ENCODE measurements at places on chromosomes 6 and 20.
A peak's percentile ranks its signal among the peaks of the same experiment; 100 is the strongest.

DNA sequence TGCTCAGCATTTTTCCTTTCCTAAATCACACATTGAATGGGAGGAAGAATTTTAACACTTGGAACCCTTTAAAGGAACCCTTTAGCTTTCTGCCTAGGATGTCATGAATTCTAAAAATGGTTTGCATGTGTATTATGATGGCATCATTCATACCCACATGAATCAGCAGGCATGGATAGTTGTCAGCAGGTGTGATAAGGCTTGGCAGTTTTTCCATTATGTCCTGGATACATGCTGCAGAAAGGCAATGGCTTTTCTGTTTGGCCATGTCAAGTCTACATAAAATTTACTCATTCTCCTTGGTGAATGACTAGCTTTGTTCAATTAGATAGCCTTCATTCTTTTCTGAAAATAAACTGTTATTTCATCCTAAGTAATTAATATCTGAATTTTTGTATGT, 353.7 kb downstream of the GRIK2 start:
- DNase-seq: no peak

DNA sequence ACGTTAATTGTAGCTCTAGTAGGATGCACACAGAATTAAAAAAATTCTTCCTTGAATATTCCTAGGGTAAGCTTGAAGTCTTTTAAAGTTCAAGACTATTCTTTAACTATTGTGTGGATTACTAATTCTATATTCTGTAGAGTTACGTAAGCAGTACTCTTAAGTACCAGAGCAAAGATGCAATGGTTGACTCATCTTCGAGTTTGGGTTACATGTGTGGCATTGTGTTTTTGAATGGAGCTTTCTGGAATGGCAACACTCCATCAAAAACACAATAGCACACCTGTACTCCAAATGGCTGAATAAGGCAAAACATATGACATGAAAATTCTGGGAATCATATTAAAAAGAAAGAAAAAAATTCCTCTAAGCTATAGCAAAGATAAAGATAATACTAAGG, 33.5 kb upstream of the CEP162 start:
- no peak for DNase-seq

DNA sequence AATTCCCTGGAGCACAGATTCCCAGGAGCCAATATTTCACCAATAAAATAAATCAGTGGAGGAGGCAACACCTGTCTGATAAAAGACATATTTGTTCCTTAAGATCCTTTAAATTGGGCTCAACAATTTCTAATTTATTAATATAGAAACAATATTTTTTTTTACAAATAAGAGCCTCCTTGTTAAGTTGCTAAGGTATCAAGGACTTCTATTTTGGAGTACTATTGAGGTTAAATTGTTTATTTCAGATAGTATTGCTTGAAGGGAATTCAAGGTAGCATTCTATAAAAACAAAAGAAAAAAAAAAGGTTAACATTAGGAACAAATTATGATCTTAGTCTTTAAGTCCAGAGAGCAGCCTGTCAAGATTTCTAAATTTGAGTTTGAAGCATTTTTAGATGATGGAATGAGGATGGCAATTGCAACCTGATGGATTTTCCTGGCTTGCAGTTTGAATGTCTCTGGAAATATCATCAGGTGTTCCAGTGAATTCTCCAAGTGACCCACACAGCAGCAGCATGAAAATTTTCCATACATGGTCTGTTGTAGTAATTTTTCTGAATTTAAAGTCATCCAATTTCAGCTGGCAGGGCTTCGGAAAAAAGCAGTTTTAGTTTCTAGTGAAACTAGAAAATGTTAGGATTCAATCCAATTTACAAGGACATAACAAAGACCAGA, 19.3 kb upstream of the NCR2 start:
- DNase-seq: no peak

DNA sequence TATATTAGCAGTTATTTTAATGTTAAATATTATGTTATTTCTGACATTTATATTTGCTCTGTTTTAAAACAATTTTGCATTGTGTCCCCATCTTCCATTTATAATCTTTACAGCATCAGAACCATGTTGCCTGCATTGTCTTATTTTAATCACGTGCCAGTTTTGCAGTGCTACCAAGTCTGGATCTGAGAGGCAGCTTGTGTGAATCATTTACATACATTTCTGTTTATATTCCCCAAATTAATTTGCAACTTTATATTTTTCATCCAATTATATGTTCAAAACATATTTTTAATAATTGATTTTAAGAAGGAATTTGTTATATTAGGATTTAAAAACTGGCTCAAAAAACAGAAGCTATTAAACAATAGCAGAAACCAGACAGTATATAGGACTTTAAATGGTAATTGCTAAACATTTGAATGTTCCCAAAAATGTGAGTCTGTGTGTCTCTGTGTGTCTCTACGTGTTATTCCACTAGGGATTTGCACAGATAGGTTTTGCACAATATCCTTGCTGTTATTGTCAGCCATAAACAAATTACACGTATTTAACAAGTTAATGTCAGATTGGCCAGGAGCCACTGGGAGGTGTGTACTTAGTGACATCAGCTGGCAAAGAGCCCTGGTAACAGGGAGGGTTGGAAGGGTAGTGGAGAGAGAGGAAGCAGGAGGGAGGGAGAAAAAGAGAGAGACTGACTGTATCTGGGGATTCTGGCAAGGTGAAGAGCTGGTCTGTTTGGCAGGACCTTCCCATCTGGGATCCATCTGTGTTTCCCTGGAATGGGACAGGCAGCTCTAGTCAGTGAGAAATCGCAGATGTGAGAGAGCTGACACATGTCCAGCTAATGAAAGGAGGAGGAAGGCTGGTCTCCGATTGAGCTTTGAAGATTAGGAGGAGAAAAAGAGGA, 72.1 kb downstream of the CBFA2T2 start:
- peak; percentile 56 for DNase-seq

- peak; percentile 51 for DNase-seq
Observed at GRCh38 chr20:51563486-51564332, 21.2 kb upstream of the NFATC2 start.

DNA sequence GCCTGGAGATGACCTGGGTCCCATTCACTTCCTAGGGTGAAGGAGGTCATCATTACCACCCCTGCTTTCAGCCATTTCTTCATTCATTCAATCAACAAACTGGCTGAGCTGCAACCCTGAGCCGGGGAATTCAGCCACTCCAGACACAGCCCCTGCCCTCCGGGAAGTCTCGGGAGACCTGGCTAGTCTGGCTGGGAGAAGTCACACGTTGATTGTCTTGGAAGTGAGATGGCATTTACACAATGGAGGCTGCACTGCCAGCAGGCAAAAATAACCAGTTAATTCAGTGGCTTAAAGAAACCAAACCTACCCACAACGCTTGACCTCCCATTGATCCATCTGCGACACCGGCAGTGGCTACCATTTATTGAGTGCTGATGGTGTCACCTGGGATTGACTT, 2.0 kb upstream of the PMEPA1 start:
- DNase-seq: no peak

GRCh38 chr20:33099843-33100538, 20.5 kb downstream of the BPIFB4 start:
- no peak for DNase-seq

- no peak for DNase-seq
Observed at GRCh38 chr20:37534401-37535157, 6.9 kb upstream of the BLCAP start.

DNA sequence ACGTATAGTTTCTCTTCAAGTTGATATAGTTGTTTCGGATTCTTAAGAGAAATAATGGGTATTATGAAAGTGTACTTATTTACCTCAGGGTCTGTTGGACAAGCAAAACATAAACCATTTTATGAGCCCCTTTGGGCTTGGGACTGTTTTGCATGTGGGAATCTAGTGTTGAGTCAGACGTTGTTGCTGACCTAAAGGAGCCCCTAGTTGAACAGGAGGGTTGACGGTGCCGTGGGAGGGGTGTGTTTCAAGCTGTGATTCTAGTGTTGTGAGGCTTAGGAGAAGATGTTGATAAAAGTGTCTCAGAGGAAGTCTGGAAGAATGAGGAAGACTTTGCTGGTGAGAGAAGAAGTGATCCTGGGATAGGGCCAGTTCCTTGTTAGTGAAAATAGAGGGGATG, 140.0 kb downstream of the ARID1B start:
- no peak for DNase-seq

DNA sequence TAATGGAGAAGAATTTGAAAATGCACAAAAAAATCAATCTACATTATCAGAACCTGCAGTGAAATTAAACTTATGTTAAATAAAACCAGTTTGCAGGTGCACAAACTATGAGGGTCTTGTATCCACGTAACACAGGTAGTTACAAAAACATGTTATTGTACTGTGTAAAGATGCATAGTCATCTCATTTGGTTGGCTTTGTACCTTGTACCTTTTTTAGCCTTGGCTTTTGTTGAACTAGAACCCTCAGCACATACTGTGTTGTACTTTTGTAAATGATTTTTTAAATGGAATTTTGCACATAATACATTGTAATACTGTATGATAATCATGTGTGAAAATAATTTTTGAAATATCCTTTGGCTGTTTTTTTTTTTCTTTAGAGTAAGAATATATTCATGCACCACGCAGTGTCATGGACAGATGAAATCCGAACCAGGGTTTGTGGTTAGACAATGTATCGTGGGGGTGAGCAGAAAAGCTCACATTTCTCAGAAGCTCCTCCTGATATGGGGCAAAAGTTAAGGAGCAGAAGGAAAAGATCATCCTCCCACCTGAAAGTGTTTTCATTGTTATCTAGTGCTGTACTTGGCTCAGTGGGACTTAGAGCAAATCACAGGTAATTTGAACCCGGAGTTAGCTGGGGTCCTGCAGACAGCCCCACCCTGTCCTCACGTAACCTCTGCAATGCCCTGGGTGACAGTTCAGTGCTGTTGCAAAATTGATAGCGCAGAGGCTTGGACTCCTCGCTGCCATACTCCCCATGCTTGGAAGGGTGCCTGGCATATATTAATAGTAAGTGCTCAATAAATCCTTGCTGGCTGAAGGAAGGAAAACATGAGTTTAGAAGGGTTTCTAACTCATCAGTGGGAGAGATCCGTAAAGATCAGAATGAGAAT, 14.8 kb upstream of the NAA20 start:
- DNase-seq: no peak

- no peak for DNase-seq
Observed at GRCh38 chr6:126795161-126795560, 323.3 kb upstream of the RSPO3 start.

GRCh38 chr6:6661191-6661590, 72.7 kb downstream of the LY86 start:
- DNase-seq: no peak

DNA sequence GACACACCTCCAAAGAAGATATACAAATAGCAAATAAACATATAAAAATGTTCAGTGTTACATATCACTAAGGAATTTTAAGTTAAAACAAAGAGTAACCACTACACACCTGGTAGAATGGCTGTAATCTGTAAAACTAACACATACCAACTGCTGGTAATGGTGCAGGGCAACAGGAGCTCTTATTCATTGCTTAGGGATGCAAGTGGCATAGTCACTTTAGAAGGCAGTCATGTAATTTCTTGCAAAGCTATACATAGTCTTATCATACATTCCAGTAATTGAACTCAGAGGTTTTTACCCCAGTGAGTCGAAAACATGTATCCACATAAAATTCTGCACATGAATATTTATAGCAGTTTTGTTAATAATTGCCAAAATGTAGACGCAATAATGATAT, 906.8 kb upstream of the CITED2 start:
- DNase-seq: no peak
